ENCODE measurements at places on chromosomes 12 and 14.

DNA sequence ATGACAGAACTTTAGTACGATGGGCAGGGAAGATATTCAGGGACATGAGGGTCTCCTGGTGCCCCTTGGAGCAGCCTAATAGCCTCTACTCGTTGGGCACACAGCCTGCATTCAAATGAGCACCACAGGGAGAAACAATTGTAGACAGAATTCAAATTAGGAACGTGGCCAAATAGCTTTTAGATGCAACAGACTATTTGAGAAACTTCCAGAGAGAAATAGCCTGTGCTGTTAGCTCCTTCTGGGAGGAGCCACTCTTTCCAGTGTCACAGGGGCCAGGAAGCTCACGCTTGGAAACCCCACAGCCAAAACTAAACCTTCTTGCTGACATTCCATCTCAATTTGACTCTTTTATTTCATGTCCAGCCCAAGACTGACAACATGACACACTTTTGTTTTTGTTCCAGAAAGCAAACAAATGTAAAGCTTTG, 114.5 kb downstream of the RPAP3 start:
- peak; percentile 19 for DNase-seq

DNA sequence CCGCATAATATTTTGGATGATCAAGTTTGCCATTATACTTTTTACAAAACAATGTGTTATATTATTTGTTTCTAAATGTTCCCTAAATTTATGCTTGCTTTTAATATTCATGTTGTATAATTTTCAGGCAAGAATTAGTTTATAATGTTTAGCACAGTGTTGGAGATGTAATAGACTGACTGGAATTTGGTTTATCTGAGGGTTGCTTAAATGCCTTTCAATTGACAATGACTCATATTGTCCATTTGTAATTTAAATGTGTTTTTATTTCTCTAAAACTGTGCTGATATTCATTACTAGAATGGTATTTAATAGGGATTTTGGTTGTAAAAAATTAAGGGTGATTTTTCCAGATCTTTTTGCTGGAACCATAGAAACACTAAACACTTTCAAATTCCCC, 788.4 kb downstream of the SLC6A15 start:
- DNase-seq: no peak

- no peak for DNase-seq
Measured at GRCh38 chr12:2673966-2674810, 120.6 kb upstream of the FKBP4 start.

DNA sequence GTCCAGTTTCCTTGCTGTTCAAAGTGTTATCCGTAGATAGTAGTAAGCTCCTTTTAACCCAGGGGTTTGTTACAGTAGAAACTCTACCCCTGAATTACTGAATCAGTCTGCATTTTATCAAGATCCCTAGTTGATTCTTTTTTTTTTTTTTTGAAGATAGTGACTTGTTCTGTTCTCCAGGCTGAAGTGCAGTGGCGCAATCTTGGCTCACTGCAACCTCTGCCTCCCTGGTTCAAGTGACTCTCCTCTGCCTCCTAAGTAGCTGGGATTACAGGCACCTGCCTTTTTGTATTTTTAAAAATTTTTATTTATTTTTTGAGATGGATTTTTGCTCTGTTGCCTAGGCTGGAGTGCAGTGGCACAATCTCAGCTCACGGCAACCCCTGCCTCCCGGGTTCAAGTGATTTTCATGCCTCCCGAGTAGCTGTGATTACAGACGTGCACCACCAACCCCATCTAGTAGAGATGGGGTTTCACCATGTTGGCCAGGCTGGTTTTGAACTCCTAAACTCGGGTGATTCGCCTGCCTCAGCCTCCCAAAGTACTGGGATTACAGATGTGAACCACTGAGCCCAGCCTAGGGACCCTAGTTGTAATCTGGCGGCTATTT, 10.5 kb downstream of the LARP4 start:
- DNase-seq: no peak

- DNase-seq: no peak
Measured at GRCh38 chr12:45226021-45226420, 10.1 kb downstream of the ANO6 start.

GRCh38 chr14:31717294-31718085, 156.3 kb downstream of the NUBPL start:
- DNase-seq: no peak

GRCh38 chr14:68172216-68172615, 352.6 kb downstream of the RAD51B start:
- DNase-seq: no peak

DNA sequence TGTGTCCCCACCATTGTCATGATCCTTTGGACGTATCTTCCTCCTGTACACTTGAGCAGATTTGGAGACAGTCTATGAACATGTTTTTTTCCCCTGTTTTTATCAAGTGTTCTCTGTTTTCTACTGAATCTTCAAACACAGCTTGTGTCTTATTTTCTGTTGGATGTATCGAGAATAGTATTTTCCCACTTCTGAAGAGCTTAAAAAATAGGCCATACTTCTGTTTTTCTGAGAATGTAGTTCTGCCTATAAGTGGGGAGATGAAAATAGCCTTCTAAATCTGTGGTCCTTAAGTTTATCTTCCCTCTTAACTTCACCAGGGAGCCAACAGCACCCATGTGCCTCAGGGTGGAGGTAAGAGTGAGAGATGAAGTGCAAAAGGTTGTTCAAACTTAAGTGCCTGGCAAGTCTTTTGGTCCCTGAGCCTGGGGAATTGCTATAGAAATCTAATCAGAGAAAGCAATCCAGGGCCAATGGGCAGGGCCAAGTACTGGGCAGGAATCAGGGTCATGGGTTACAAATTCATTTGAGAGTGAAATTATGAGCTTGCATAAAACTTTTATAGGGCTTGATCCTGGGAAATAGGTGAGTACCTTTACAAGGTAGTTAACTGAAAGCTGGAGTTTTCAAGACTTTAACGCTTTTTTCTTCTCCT, 58.9 kb downstream of the ARF6 start:
- DNase-seq: no peak

DNA sequence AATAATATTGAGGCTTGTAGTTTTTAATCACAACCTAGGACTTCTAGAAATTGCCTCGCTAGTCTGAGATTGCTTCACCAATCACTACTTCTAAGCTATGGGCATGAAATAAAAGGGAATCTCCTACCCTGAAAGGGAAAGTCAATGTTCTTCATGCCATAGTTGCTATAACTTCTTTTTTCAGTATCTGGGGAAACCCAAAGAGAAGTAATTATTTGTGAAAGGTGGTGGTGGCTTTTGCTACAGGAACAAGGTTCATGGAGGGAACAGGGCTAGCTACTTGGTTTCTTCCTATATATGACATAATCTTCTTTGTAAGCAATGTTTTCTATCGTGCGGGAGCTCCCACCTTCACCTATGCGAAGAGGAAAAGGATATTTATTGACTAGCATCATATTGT, 61.6 kb upstream of the DNM1L start:
- DNase-seq: no peak

GRCh38 chr14:104305511-104306449, 167.4 kb downstream of the KIF26A start:
- DNase-seq: no peak

DNA sequence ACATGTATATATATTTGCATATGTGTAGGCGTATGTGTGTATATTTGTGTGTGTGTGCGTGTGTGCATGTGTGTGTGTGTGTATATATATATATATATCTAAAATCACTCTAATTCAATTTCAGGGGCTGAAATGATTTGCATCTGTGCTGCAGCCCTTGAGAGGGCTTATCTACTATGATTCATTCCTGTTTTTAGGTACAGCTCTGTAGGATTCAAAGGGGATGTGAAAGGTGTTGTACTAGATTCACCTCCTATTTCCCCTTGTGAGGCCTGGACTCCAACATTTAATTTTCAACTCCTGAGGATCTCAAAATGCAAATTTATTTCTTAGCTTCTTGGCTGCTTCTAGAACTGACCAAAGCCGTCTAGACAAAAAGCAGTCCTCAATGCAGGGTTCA, 11.1 kb downstream of the ERP27 start:
- DNase-seq: no peak

DNA sequence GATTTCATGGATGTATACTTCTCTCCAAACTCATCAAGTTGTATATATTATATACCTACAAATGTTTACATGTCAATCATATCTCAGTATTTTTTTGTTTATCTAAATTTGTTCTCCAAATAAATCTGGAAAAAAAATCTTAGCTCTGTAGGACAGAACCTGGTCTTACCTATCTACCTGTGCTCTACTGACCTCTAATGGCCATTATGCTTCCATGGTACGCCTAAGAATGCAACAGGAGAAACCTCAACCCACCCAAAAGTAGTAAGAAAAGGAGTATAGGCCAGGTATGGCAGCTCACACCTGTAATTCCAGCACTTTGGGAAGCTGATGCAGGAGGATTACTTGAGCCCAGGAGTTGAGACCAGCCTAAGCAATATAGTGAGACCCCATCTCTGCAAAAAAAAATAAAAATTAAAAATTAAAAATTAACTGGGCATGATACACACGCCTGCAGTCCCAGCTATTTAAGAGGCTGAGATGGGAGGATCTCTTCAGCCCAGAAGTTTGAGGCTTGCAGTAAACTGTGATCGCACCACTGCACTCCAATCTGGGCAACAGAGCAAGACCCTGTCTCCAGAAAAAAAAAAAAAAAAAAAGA, 8.7 kb downstream of the OR11H4 start:
- no peak for DNase-seq

DNA sequence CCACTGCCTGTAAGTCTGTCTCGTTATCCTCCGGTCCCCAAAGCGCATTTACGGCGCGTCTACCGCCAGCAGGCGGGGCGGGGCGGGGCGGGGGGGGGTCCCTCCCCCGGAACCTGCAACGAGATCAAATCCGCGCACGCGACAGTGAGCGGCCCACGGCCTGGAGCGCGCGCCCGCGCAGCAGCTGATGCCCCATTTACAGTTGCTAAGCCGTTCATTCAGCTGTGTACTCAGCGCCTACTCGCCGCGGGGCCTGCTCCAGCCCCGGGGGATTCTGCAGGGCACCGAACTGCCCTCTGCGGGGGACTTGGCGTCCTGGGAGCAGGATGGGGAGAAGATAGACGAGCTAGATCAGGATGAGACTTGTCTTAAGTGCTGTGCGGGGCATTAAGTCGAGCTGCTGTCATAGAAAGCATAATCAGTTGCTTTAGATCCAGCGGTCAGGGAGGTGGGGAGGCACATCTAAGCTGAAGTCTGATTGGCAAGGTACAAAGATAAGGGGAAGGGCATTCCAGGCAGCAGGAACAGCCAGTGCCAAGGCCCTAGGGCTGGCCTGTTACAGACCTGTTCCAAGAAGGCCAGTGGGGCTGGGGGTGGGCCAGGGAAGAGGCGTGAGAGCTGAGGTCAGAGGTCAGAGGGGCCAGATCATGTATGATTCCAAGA, 1.4 kb upstream of the CCDC85C start:
- DNase-seq: peak; percentile 62

Data from astrocyte (in vitro differentiated cells and primary cell).